ENCODE measurements at places on chromosomes 12 and 14.

DNA sequence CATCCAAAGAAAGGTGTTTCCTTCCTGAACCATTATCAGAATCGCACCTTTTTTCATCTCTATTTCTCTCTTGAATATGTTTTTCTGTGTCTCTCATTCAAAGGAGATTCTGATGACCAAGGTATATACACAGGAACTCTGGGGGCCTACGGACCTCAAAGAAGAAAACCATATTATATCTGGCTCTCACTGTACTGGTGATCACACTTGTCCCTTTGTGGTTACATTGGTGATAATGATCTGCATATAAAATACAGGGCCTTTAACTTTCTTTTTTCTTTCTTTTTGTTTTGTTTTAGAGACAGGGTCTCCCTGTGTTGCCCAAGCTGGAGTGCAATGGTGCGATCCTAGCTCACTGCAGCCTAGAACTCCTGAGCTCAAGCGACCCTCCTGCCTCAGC lies 185.2 kb upstream of the AMIGO2 start:
- no peak for DNase-seq

DNA sequence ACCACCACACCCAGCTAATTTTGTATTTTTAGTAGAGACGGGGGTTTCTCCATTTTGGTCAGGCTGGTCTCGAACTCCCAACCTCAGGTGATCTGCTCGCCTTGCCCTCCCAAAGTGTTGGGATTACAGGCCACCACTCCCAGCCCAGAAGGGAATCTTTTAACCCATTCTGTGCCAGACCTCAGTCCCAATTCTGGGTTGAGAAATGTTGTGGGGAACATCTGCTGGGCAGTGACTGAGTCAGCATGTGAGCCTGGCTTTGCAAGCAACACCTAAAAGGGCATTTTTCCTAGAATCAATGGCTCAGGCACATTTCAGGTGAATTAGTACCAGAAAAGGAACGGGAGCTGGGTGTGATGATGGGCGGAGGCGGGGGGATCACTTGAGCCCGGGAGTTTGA lies 7.6 kb upstream of the SPATS2 start:
- no peak for DNase-seq

DNA sequence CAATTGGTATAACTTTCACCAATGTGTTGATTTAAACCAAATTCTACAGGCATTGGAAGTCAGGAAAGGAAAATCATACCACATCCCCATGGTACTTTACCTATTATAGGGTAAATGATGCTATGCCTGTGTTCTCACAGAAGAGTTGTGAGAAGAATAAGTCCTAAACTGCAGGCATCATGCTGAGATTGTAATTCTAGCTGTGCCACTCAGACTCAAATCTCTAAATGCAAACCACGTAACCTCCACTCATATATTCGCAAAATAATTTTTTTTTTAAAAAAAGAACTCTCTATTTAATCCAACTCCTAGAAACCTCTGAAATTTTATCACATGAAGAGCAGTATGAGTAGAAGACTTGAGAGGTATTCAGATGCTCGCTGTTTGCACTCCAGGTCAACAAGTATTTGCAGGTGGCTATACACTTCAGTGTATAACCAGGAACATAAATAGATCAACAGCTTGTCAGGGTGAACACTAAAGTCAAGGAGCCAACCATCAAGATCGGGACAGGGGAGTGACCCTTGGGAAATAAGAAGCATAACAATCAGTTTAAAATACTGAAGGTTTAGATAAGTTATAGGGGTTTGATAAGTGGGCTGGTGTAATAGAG lies 110.1 kb downstream of the SLC25A21 start:
- DNase-seq = no peak

DNA sequence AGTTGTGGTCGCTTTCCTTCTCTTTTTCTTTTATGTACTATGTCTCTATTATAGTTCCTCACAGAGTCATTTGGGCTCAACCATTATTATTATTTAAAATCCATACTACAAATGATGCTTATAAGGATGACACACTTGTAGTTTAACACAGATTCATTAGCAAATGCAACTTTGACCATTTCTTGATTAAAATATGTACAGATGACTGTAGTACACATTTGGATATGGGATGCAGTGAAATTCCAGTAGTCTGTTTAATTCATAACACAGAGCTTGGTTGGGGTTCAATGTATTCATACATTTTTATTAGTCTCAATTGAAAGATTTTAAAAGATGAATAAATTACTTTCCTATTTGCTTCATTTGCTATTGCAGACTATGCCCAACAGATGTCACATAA lies 30.0 kb downstream of the SLC38A1 start:
- DNase-seq = no peak

- DNase-seq = no peak
Observed at GRCh38 chr14:34930591-34931091, 52.2 kb upstream of the SRP54 start.

- DNase-seq = peak; percentile 8
Observed at GRCh38 chr14:47917344-47917954, 242.0 kb upstream of the MDGA2 start.

DNA sequence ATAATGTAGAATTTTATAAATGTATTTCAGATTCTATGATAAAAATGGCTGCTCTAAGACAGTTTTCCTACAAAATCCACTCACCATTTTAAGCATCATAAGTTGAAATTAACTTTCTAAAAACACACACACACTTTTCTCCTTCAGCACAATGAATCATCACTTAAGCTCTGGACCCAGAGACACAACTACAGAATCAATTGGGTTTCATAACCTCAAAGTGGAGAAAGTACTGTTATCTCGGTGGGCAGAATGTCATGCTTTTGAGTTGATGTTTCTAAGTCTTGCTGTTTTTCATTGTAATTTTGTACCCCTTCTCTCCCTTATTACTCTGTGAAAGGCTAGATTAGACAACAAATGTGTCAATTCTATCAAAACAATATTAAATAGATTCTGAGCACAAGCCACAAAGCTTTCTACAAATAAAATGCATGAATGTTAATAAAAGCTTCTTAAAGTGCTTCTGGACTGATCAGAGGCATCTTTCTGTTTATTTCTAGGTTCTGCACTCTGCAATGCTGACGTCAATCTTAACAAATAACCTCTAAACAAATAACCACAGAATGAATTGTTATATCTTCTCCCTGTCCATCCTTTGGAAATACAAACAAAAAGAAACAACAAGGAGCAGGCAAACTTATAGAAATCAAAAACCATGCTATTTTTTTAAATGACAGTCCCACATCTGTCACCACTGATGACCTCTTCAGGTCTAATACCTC lies 8.2 kb downstream of the IPO8 start:
- DNase-seq = no peak

DNA sequence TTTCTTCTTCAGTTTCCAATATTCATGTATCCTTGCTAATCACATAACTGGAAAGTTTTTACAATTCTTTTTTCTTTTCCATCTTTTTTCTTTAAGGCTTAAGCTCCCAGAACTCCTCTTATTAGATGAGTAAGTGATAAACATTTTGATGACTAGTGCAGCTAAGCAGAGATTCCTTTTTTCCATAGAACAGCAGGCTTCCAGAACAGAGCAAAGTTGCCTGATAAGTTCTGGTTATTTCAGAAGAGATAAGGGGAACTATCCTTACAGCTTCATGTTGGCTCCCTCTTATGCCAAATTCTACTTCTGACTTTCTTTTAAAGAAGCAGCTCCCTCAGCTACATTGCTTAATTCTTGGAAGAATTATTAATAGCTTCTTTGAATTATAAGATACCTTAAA lies 194.7 kb upstream of the FAR2 start:
- no peak for DNase-seq

- DNase-seq = no peak
Observed at GRCh38 chr14:24817212-24818057, 183.4 kb upstream of the GZMB start.

GRCh38 chr12:92471551-92471950 lies 231.2 kb upstream of the PLEKHG7 start:
- peak; percentile 11 for DNase-seq

- DNase-seq = no peak
Observed at GRCh38 chr12:113222730-113223531, 1.7 kb downstream of the TPCN1 start.

DNA sequence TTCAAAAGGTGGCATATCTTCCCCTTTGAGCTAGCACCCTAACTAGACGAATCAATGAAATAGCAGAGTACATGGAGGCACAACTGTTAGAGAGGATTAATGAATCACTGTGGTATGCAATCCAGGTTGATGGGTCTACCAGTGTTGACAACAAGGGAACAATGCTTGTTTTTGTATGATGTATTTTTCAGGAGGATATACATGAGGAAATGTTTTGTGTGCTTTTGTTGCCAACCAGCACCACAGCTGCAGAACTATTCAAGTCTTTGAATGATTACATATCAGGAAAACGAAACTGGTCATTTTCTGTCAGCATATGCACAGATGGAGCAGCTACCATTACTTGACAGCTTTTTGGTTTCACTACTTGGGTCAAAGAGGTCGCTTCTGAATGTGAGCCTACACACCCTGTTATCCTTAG lies 142.6 kb downstream of the GPHN start:
- DNase-seq = no peak

DNA sequence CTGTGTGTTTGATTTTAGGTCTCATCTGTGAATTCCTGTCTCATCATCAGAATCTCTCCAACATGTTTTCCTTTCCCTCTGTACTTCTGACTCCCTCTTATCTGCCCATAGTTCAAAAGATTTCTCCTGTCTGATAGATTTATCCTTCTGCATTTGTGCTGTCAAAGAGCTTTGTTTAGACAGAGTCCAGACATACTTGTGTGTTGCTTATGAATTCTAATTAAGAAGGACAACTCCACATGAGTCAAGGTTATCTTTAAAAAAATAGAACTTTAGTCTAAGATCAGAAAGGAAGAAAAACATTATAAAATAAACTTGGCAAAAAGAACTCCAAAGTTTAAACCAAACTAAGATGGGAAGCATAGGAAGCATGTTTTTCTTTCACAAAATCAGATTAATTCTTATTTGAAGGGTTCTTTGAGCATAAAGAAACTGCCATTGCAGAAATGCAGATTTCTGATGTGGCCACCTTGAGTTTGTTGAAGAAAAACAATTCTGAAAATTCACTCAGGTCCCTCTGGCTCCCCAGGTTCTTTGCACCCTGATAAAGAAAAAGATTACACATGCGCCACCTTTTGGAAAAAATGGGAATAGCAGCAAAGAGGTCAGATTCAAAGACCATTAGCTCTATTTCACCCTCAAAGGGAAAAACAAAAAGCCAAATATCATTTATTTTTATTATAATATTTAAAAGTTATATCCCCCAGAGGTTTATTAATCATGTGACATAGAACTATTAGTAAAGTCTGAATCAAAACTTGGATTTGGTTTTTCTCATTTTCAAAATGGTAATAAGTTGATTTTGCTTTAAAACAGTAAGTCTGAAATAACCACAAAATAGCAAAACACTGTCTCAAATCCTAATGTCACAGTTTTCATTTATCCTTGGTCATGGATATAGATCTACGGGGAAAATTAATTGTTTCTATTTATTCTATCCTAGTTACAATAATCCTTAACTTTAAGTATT lies 143.7 kb upstream of the DCN start:
- DNase-seq = peak; percentile 25

- peak; percentile 9 for DNase-seq
Observed at GRCh38 chr12:92735131-92735721, 32.4 kb downstream of the PLEKHG7 start.

DNA sequence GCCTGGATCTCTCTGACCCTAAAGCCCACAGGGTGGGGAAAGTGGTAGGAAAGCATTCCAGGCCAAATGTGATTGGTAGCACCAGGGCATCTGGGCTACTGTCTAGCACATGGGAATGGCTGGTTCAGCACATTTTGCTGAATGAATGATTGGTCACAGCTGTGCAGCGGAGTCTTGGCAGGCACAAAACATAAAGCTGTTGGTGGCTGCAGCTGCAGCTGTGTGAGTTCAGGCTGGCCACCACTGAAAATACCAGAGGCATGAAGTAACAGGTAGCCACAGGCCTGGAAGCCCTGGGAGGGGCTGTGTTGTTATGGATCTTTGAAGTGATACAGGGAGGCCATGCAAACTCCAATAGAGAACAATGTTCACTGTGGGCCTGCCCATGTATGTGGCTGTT lies 72.7 kb downstream of the MYRFL start:
- DNase-seq = no peak

- DNase-seq = peak; percentile 72
Observed at GRCh38 chr12:57549909-57550640, at the start of gene KIF5A. Gene KIF5A (plus strand): TSS chr12:57550044. CDS start chr12:57550272, 228 bp downstream.

DNA sequence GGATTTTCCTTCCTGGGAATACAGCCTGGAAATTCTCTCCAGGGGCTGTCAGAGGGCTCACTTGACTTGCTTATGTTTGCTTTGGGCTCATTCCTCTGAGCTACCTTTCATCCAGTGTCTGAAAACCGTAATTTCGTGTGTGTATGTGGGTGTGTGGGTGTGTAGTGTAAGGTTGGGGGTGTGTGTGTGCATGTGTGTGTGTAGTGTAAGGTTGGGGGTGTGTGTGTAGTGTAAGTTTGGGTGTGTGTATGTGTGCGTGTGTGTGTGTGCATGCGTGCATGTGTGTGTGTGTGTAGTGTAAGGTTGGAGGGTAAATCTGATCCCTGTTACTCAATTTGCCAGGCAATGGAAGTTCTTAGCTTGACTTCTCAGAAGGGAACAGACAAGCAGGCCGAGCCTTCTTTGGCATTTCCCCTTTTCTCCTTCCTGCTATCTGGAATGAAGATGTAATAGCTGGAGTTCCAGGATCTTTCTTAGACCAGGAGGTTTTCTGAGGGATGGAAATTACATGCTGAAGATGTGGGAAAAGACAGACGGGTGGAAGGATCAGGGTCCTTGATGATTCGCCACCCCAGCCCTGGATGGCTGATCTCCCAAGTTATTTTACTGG lies 15.5 kb upstream of the BEGAIN start:
- no peak for DNase-seq

- no peak for DNase-seq
Observed at GRCh38 chr14:80390906-80391305, 179.6 kb upstream of the DIO2 start.

DNA sequence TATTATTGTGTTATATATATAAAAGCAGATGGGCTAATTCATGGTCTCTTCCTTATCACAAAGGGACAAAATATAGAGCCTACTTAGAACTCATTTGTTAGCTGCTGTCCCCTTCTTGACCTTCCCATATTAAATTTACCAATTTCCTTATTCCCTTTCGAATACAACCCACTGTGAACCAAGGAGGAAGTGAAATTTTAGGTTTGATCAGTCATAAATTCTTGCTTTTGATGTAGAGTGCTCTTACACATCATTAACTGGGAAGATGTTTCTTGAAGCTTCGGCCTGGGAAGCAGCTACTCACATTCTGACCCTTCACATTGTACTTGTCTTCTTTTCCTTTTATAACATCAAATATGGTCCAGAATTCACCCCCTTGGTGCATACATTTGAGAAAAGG lies 579.0 kb downstream of the LRFN5 start:
- no peak for DNase-seq

GRCh38 chr12:46475972-46476645 lies 103.5 kb upstream of the SLC38A2 start:
- DNase-seq = no peak

- DNase-seq = no peak
Observed at GRCh38 chr12:81585787-81586186, 173.4 kb downstream of the PPFIA2 start.

- no peak for DNase-seq
Observed at GRCh38 chr12:57107456-57108155, 3.6 kb downstream of the STAT6 start.

- no peak for DNase-seq
Observed at GRCh38 chr14:102211240-102211639, 71.5 kb downstream of the WDR20 start.
